ENCODE measurements at places on chromosomes 4 and X.
A peak's percentile ranks its signal among the peaks of the same experiment; 100 is the strongest.

- DNase-seq: no peak
Observed at GRCh38 chr4:169963998-169964397, 62.2 kb downstream of the MFAP3L start.

GRCh38 chr4:97374526-97374925, 768.8 kb downstream of the STPG2 start:
- DNase-seq: no peak

DNA sequence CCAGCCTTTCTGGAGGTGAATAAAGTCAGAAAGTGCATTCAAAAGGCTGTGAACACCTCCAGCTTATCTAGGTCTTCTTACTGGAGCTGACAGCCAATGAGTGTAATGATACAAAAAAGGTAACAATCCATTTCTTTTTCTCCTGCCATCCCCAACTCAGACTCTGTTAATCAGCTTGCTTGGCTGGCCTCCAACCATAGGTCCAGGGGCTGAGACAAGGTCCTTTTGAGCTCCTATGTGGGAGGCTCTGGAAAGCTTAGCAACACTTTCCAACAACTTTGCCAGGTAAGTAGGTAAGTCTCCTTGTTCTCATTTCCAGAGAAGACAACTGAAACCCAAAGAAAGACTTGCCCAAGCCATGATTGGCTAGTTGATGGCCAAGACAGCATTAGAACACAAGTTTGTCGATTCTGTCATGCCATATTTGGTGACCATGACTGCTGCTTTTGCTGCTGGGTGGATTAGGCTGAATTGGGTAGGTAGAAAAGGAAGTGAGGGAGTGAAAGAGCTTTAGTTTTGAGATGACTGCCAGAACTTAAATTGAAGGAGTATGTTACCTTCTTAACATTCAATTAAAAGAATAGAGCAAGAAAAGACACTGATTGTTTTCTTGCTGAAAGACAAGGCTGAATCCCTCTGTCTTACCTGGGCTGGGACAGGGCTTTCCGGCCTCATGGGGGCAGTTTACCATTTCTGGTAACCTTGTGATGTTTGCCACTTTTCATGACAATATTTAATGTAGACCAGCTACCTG, 22.8 kb downstream of the VSIG4 start:
- DNase-seq: no peak

DNA sequence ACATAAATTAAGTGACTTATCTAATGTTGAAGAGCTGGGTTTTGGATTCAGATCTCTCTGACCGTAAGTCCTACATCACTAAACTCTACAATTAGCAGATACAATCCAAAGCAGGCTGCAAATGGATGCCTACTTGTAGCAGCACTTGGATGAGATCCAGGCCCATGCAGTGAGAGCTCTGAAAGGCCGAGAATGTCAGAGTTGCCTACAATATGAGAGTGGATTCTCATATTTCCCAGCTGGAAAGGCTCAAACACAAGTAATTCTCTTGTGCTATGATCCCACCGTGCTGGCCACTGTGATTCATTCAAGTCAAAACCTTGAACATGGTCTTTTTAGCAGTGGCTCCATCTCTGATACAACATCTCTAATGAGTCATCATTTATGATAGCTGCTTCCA, 125.4 kb upstream of the CHRDL1 start:
- no peak for DNase-seq

GRCh38 chrX:68989865-68990606, 161.2 kb downstream of the EFNB1 start:
- DNase-seq: peak; percentile 44

DNA sequence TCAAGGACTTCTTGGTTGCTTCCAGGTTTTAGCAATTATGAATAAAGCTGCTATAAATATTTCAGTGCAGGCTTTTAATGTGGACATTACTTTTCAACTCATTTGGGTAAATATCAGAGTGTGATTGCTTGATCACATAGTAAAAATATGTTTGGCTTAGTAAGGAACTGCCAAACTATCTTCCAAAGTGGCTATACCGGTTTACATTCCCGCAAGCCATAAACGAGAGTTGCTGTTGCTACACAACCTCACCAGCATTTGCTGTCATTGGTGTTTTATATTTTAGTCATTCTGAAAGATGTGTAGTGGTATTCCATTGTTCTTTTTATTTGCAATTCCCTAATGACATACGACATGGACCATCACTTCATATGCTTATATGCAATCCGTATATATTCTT, 30.9 kb upstream of the SPOCK3 start:
- DNase-seq: no peak

GRCh38 chr4:122604146-122604545, 16.7 kb downstream of the IL21 start:
- DNase-seq: no peak

DNA sequence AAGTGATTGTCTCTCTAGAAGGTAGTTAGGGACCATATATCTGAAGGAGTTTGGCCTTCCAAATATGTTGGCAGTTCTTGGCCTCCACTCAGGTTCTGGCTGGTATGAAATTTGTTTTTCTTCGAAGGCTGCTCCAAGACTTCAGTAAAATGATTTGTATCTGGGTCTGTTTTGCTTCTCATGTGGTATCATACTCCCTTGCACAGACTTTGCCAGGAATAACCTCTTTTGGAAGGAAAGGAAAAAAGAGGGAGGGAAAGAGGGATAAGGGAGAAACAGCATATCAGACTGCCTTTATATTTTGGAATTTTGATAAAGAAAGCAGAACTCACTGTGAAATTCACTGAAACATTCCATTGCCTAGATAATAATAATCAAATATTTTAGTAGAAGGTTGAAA, 242.1 kb upstream of the HHIP start:
- no peak for DNase-seq

- no peak for DNase-seq
Observed at GRCh38 chr4:66489370-66489769, 819.1 kb upstream of the EPHA5 start.

DNA sequence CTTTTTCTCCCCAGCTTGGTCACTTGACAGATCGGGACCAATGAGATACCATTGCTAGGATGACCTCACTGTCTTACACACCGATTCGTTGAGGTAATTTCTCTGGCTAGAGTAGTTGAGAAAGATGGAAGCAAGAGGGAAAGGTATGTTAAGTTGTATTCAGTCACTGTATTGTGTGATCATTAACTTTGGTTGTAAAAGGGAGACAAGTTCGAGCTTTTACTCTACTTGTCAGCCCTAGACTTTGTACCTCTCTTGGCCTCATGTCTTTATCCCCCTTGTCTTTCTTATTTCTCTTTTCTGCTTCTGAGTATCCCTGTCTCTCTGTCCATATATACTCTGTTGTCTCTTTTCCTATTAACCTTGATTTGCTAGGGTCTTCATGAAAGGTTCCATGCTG, 15.5 kb downstream of the FMR1 start:
- no peak for DNase-seq

GRCh38 chrX:19954335-19955096, 36.3 kb downstream of the BCLAF3 start:
- DNase-seq: no peak

DNA sequence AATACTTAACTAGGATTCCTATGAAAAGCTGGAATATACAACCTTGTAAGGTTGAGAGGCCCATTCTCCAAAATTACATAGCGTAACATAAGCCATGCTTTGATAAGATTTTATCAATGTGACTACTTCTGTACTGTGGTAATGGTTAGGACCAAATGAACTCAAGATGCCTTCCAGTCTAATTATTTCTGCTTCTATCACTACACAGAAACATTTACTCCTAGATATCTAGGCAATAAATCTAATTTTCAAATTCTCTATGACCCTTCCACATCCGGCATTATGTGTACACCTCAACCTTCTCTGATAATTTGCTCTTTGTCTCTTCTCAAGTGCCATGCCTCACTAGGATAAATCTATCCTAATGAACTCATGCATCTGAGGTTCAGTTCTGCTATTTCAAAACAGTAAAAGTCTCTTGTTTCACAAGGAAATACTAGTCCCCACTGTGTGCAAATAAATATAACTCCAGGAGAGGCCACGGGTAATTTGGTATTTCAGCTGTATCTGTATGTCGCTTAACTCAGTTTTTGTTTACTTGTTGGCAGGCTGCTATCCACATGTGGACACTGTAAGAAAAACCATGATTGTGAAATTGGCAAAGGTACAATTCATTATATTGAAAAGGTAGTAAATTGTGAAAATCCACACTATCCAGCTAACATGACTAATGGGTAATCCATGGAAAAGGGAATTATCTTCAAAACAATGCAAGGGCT, 93.3 kb downstream of the PRDM5 start:
- DNase-seq: peak; percentile 31

DNA sequence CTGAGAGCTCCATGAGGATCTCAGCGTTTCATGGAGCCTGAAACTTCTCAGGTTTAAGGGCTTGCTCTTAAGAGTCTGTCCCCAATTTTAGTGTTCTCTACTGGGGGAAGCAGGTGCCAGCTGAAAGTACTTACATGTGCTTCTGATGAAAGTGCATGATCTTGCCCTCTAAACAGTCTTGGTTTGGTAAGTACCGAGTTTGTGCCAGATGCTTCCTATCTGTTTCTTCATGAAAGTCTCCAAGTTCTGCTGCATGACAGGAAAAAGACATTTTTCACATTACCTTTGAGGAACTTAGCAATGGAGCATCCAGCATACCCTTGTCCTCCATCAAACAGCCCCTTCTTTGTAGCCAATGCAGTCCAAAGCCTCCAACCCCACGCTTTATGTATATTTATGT, 42.0 kb downstream of the FRMD7 start:
- no peak for DNase-seq

GRCh38 chr4:114132830-114133229, 153.4 kb upstream of the ARSJ start:
- no peak for DNase-seq

GRCh38 chr4:141041021-141041476, 92.2 kb downstream of the RNF150 start:
- DNase-seq: no peak

- DNase-seq: no peak
Observed at GRCh38 chr4:187084701-187085100, 361.0 kb upstream of the FAT1 start.

- DNase-seq: no peak
Observed at GRCh38 chrX:133994576-133994975, 9.2 kb upstream of the GPC3 start.

- no peak for DNase-seq
Observed at GRCh38 chr4:119543187-119543586, 85.4 kb downstream of the PDE5A start.

DNA sequence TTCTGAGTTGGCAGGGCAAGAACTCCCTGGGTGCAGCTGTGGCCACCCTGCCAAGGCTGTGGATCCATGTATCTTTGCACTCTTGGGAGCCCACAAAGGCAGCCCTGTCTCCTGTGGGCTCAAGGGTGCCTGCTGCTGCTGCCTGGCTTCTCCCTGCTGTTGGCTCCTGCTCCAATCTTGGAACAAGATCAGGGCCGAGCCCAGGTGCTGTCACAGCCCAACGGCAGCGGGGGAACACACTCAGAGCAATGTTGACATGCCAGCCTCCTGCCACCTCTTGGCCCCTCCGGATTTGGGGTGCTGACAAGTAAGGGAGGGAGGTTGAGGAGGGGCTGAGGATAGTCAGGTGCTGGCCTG, 57.9 kb downstream of the COX18 start:
- no peak for DNase-seq

DNA sequence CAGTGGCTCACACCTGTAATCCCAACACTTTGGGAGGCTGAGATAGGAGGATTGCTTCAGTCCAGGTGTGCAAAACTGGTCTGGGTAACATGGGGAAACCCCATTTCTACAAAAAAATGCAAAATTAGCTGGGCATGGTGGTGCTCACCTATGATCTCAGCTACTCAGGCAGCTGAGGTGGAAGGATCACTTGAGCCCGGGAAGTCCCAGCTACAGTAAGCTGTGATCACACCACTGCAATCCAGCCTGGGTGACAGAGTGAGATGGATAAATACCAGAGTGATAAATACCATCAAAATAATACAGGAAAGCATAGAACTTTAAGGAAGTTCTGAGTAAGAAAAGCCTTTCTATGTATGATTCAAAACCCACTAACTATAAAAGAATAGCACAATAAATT, 52.8 kb downstream of the LRBA start:
- no peak for DNase-seq

DNA sequence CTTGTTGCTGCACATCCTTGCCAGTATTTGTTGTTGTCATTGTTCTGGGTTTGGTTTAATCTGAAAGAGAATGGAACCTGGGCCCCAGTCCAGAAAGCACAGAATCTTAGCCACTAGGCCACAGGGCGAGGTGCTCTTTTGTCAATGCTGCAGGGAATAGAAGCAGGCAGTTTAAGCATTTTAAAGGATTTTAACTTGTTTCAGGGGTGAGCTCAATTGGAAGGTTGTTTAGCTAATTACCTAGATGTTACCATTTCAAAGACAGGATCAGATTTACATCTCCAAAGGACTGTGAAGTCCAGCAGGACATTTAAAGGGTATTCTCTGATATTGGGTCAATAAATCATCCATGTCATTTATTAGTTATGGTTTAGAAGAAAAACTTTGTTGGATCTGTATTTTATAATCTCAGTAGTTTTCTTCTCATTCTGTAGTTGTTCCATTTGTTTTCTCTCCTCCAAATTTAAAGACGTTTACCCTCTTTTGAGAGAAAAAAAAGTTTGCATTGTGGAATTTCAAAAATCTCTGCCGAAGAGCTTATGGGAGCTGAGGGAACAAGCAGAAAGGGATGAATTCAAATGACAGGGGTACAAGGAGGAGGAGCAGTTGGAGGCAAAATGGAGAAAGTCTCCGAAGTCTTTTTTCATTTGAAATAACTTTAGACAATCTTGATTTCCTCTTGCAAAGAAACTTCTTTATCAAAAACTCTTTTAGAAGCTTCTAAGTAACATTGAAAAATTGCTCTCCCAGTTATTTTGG, 57.5 kb upstream of the FAM47C start:
- DNase-seq: no peak

GRCh38 chrX:97401154-97401553, 517.4 kb downstream of the RPA4 start:
- DNase-seq: no peak

DNA sequence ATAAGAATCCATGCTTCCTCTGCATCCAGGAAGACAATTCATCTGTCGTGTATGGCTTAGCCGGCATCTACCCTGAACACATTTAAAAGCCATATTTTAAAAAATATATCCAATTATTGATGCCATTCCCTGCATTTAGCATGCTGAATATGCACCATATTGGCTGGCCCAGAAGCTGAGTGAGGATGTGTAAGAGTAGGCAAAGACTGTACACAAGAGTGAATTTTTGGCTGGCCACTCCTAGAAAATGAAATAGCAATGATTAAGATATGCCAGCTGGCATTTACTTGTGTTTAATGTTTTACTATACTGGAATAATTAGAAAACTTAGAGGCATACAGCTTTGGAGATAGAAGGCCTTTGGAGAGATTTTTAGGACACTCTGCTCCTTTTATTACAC, 25.8 kb downstream of the GABRA4 start:
- no peak for DNase-seq

GRCh38 chrX:17632942-17633341, 104.4 kb upstream of the SCML1 start:
- no peak for DNase-seq

DNA sequence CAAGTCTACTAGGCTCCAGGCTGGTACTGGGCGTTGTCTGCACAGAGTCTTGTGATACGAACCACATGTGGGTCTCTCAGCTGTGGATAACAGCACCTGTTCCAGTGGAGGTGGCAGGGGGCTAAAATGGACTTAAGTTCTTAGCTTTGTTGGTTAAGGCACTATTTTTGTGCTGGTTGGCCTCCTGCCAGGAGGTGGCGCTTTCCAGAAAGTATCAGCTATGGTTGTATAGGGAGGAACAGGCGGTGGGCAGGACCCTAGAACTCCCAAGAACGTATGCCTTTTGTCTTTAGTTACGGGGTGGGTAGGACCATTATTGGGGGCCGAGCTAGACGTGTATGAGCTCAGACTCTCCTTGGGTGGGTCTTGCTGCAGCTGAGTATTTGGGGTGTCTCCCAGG, 1138.4 kb downstream of the PCDH19 start:
- no peak for DNase-seq

- DNase-seq: no peak
Observed at GRCh38 chr4:108263057-108263456, 94.3 kb upstream of the LEF1 start.

Data from SK-N-SH (cell line).